Activated naive CD8-positive, alpha-beta T cell treated with anti-CD3 and anti-CD28 coated beads for 36 hours (primary cell): ENCODE measurements at places on chromosomes 11 and 22. TPM values are rescaled to one million over a fixed set of nuclear protein-coding genes. Genes with fewer than 3 reads are reported as not detected.

Gene OR51M1
- total RNA-seq: not detected

Gene OR5I1
- not detected for total RNA-seq

Gene SIDT2
- total RNA-seq: 8.7 TPM

Gene KRTAP5-11
- total RNA-seq: not detected

Gene ZP1
- total RNA-seq: not detected

Gene FAM227A
- 0.35 TPM for total RNA-seq

Gene CCDC188
- total RNA-seq: not detected
